ENCODE measurements at places on chromosomes 7 and 10.

- no peak for DNase-seq
Observed at GRCh38 chr7:104217620-104218019, 9.8 kb upstream of the ORC5 start.

- DNase-seq = no peak
Observed at GRCh38 chr10:101832325-101832771, 11.3 kb downstream of the KCNIP2 start.

DNA sequence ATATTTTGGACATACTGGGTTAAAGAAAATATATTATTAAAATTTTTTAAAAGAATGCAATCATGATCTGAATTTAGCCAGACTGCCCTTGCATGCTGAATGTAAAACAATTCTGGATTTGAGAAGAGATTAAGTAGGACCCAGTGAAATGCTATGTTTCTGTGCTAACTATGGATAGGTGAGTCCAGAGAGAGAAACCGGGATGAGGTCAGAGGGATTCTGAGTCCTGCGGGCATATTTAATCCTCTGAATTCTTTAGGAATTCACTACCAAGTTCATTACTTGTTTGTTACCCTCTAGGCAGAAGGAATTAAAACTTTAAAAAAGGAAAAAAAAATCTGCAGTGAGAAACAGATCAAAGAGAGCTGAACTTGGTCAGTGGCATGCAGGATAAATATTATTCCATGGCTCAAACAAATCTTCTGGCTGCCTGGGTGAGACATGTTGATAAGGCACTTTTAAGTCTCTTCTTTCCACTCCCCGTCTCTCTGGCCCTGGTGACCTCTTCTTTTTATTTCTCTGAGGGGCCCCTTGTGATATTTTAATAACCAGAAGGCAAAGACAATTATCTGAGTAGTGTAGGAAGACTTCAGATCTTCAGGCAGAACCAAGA lies 50.2 kb upstream of the LYZL1 start:
- DNase-seq = no peak

DNA sequence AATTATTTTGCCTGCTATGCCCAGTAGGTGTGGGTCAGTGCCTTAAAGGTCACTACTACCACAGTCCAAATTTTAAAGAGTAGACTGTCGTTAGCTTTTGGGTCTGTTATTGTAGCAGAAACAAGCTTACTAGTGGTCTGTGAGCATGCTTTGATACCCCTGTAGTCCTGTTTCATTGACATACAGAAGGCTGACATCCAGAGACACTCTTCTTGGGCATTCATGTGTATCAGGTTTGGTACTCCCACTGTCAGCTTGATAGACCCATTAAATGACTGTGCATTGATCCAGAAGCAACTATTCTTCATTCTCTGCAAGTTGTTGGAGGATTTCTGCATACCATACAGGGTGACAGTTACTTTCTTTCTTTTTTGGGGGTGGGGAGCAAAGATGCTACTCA lies 884.4 kb upstream of the CELF2 start:
- DNase-seq = no peak

DNA sequence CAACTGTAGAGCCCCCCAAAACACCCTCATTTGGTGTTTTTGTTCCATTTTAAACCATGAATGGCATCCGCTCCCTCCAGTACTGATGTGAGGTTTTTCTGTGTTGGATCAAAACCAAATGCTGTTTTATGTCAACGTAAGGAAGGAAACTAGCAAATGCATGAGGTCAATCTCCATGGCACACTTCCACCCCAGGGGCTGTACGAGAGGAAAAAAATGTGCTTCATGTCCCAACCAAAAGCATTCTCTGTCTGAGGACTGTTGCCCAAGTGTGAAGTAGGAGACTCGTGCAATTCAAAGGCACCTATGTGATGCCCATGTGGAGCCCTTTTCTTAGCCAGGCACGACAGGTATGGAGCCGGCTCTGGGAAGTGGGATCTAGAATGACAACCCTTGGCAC lies 180.3 kb upstream of the MKI67 start:
- DNase-seq = no peak

- peak; percentile 42 for DNase-seq
Observed at GRCh38 chr7:151088856-151089699, 2.8 kb downstream of the AGAP3 start.

DNA sequence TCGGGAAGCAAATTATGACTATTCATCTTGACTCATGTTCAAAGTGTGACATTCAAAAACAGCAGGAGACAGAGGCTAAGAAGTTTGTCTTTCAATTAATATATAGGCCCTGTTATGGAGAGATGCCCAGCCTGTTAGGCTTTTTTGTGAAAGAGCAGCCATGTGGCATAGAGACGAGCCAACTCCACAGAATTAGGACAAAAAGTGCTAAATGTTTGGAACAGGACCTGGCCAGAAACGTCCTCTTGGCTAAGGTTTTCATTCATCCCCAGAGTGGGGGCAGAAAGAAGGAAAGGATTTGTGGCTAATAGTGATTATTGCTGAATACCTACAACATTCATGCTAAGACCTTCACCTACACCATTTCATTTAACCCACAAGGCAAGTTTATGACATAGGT lies 324.7 kb upstream of the NPVF start:
- no peak for DNase-seq

GRCh38 chr10:69279110-69279509 lies 814 bp downstream of the HK1 start:
- DNase-seq = no peak

DNA sequence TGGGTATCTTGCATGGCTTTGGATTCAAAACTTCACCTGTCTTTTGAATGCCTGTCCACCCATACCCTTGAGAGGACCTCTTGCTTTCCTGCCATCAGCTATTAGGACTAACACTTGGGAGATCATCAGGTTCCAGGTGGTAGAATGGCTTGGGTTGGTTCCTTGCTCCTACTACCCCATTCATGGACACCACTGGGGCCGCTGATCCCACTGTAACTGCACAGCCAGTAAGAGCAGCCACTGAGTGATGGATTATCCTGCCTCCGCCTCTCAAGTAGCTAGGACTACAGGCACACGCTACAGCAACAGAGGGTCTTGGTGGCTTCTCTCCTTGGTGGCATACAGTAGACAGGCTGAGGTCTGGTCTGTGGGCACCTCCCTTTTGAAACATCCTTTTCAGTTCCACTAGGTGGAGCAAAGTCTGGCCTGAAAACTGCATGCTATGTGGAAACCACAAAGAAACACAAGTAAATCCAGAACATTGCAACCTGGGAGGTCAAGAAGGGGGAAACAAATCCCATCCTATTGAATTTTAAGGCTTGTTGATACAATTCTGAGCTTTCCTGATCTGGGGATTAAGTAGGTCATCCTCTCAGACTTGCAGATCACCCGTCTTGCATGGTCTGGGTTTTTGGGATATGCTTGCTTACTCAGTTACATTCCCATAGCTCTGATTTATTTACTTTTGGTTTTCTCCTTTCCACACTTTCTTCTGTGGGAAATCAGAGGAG lies 9.4 kb downstream of the WBP1L start:
- peak; percentile 28 for DNase-seq

DNA sequence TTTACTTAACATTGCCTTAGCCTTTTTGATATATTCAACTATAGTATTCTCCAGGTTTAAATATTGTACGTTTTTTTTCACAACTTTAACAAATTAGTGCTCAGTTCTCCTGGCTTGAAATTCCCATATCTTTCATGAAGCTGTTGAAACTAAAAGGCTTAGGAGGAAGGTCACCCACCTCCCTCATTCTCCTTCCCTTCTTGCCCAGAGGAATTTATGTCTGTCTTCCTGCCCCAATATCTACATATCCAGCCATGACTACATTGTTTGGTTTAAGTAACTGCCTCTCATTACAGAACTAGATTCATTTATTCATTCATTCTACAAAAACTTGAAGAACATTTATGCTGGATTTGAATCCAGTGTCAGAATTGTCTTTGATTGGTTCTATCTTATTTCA lies 254.8 kb upstream of the C7orf33 start:
- no peak for DNase-seq

GRCh38 chr7:17633067-17633466 lies 307.2 kb downstream of the SNX13 start:
- no peak for DNase-seq

GRCh38 chr10:11358011-11358410 lies 253.4 kb downstream of the USP6NL start:
- DNase-seq = peak; percentile 69

DNA sequence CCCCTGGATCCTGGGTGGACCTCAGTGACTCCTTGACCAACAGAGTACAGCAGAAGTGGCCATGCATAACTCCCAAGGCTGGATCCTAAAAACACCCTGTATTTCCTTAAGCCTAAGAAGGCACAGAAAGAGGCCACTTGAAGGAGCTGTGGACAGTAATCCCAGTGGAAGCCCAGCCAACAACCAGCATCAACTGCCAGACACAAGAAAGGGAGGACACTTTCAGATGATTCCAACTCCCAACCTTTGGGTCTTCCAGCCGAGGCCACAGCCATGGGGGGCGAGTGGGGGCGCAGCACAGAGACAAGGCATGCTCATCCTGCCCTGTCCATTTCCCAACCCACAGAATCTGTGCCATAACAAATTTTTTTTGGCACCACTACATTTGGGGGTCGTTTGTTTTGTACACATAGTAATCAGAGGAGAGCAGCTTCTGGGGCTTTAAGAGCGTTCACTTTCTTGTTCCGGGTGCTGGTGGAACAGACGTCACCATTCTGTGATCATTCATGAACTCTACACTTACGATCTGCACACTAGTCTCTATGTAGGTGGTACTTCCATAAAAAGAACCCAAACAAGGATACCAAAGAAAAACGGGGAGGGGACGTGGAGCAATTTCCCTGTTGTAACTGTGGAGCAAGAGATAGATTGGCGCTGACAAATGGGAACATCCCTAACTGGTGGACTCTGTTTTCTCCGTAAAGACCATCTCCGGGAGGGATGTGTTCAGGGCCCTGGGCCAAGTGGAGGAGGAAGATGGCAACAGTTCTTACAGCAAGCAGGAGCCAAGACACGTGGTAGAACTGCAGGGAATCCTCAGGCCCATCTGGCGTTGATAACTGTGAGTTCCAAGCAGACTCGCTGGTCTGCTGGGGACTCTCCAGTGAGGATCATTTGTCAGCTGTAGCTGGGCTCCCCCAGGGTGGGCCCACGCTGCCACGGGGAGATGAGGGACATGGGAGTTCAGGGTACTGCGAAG lies 6.0 kb upstream of the SLC29A3 start:
- DNase-seq = no peak

- DNase-seq = no peak
Observed at GRCh38 chr7:140672382-140673062, at the start of gene ADCK2. Gene ADCK2 (plus strand): TSS chr7:140672945. CDS start chr7:140673331, 386 bp downstream.

DNA sequence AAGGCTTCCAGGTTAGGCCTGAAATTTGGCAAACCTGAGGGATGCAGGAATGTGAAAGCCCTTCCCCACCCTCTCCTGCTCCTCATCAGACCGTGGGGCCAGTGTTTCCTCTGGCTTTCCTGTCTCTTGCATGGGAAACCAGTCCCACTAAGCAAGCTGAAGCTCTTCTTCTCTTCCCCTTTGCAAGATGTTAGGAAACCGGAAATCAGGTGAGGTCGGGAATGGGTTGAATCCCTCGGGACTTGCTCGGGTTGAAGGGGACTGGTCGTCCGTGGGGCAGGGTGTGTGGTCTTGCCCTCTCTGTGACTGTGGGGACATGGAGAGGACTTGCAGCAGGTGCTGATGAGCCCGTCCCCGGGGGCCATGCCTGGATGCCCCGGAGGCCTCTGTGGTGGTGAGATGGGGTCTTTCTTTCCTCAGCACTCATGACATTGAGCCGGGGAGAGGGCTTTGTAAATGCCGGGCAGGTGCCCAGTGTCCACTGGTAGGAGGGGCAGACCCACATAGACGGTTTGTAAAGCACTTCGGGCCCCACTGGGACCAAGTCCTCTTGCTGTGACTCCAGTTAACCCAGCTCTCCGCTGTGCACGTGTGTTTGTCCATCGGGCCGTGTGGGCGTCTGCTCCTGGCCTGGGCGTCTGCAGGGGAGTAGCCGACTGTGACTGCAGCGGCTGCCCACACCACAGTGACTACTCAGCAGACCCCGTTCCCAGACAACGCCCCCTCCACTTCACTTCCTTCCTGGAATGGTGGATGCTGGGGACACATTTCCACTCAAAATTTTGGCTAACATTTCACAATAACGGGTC lies 373.9 kb downstream of the GLRX3 start:
- no peak for DNase-seq

DNA sequence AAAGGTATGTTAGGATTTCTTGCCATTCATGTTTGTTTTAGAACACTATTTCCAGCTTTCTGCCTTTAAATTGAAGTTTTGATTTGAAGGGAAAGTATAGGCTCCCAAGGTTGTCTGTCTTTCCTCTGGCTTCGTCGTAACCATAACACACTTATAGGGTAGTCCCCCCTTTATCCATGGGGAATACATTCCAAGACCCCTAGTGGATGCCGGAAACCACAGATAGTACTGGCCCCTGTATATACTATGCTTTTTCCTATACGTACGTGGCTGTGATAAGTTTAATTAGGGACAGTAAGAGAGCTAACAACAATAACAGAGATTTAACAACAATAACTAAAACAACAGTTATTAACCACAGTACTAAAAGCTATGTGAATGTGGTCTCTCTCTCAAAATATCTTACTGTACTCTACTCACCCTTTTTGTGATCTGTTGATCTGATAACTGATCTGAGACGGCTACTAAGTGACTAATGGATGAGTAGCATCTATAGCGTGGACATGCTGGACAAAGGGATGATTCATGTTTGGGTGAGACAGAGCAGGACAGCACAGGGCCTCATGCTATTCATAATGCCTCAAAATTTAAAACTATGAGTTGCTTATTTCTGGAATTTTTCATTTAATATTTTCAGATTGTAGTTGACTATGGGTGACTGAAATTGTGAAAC lies 273.1 kb downstream of the AUTS2 start:
- no peak for DNase-seq

- no peak for DNase-seq
Observed at GRCh38 chr10:96614515-96614914, 27.7 kb upstream of the TM9SF3 start.

DNA sequence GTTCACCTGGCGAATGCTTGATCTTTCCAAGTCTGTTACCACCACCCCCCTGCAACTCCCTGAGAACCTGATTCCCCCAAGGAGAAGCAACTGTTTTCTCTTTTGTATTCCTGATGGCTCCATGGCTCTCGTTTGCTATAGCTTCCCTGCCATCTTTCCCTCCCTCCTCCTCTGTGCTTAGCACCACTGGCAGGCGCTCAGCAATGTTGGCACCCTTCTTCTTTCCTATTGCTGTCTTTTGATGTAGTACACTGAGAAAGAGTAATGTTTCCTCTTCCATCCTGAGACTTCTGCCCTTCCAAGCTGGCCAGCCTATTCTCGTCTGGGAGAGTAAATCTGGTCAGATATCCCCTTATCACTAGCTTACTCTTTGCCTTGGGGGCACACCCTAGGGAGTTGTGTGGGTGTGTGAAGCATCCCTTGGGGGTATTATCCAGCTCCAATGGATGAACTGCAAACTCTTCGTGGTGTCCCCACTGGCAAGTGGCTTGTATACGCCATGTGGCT lies 74.0 kb downstream of the BMPER start:
- DNase-seq = no peak

GRCh38 chr7:150384406-150385301 lies 5.5 kb downstream of the ZNF775 start:
- DNase-seq = peak; percentile 77
